Fibroblast of lung (primary cell): ENCODE measurements at places on chromosomes 6 and 20.

GRCh38 chr6:96066376-96066775, 50.6 kb downstream of the FUT9 start:
- DNase-seq = no peak

DNA sequence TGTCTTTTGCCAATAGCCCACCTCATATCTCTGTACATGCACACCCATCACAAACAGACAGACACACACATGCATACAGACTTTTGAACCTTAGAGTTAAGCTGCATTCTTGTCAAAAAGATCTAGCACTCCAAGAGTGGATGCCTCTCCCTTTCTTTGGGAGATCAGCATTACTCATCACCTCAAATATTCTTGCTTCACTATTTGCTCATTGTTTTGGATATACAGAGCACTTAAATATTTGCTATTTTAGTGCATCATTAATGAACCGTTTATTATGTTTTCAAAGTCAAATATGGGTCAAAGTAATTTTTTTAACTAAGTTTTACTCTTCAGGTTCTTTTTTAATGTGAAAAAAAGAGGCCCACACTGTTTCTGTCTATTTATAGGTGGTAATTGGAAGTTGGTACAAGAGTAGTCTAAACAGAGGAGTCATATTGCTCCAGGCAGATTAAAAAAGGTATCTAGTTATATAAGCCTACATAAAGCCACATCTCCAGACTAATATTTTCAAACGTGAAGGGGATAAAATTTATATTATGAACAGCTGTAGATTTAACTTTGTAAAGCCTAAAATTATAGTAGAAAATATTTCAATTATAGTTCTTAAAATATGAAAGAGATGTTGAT, 102.6 kb downstream of the FLRT3 start:
- DNase-seq = peak; percentile 74

DNA sequence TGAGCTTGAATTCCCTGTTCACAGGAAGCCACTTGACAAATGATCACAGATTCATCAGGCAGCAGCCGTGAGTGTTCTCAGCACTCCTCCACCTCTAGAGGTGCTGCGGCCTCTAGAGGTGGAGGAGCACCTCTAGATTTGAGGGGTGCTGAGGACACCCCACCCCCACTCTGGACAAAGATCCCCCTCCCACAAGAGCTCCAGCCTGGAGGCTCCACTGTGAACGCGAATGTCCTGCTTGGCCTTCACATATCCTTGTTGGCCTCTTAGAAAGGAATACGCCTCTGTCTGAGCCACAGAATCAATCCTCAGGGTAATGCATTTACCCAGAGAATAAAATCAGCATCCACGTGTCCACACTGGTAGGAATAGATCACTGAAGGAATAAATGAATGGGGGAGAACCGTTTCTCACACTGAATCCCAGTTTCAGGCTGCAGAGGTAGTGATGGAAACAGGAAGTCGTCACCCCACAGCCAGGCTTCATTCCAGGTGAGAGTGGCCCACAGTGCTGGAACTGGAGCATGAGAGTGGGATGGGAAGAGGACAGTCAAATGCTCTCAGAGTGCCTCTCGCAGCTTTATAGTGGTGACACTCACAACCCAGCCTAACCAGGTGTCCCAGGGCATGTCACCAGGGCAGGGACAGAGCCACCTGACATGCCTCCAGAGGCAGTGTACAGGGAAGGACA, 16.6 kb downstream of the NPEPL1 start:
- no peak for DNase-seq

DNA sequence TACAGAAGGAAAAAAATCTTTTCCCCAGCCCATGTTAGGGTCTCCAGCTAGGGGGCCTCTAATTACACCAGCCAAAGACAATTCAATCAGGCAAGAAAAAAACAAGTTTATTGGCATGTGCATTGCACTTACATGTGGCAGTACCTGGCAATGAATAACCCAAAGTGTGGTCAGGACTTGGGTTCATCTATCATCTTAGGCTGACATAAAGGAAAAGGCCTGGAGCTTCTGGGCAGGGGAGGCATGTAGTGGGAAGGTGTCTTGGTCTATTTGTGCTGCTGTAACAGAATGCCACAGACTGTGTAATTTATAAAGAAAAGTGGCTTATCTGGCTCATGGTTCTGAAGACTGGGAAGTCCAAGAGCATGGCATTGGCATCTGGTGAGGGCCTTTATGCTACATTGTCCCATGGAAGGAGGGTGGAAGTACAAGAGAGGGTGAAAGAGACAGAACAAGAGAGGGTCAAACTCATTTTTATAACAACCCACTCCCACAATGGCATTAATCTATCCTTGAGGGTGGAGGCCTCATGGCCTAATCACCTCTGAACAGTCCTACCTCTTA, 4.4 kb upstream of the PYGB start:
- DNase-seq = no peak
